ENCODE measurements at places on chromosomes 5 and 9. TPM values are rescaled to one million over a fixed set of nuclear protein-coding genes. Genes with fewer than 3 reads are reported as not detected.

Gene HAVCR2
- 4.5 TPM for total RNA-seq

Gene SARDH
- total RNA-seq, result 4.2 TPM

DNA sequence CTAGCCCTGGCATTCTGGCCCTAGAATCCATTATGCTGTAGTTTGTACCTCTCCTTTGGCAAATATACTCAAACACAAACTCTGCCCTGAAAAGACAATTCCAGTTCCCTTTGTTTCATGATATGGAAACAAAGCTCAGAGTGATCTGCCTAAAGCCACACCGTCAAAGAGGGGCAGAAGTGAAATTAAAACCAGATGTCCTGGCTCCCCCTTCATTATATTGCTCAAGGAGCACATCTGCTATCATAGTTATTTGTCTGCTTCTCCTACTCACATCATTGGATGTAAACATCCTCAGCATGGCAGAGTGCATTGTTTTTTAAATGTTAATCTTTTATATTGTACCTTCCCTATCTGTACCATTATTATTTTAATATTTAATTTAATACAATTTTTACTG lies 266.7 kb upstream of the SMARCA2 start:
- no peak for DNase-seq

DNA sequence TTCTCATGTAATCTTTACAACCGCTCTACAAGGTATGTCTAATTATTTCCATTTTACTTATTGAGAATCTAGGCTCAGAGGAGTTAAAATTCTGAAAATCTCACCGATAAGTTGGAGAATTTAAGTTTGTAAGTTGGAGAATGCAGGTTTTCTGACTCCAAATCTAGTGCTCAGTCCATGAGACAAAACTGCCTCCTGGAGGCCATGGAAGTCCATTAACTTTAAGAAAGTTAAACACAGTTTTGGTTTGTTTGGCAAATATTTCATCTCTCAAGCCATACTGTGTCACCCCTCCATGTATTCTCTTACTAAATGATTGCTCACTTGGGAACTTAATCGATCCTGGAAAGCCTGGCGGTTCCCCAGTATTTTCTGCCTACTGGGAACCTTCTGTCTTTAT lies 52.6 kb downstream of the INIP start:
- DNase-seq, result no peak

DNA sequence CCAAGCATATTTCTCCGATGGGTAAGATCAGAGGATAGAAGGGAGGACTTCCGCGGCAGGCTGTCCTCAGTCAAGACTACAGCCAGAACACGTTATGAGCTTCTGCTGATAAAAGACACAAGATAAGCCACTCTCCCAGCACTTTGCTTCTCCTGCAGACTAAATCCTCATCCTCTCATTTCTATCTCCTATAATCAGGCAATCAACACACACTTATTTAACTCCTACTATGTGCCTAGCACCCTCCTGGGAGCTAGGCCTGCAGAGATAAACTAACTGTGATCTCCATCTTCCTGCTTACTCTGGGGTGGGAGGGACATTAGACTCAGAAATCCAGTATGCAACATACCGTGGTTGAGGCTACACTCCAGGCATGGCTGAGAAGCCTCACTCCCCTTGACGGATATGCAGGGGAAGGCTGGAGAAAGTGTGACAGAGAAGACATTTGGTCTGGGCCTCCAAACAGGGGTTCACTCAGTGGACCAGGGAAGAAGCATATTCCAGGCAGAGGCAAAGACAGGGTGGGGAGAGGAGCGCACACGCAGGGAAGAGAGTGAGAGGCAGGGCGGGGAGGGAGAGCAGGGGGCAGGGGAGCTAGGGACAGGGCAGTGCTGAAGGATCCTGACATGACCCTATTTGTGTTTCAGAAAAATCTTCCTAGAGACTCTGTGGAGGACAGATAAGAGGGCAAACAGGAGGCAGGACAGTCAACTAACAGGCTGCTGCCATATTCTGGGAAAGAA lies 274.1 kb downstream of the DENND1A start:
- no peak for DNase-seq

DNA sequence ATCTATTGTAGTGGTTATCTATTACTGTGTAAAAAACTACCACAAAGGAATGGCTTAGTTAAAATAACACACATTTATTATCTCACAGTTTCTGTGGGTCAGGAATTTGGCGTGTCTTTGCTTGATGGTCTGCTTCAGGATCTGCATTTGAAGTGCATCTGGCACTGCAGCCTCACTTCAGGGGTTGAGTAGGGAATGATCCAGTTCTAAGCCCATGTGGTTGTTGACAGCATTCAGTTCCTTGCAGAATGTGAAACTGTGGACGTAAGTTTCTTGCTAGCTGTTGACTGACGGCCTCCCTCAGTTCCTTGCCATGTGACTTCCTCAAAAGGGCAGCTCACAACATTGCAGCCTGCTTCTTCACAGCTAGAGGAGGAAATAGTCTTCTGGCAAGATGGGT lies 2.1 kb upstream of the OGN start:
- DNase-seq, result no peak

DNA sequence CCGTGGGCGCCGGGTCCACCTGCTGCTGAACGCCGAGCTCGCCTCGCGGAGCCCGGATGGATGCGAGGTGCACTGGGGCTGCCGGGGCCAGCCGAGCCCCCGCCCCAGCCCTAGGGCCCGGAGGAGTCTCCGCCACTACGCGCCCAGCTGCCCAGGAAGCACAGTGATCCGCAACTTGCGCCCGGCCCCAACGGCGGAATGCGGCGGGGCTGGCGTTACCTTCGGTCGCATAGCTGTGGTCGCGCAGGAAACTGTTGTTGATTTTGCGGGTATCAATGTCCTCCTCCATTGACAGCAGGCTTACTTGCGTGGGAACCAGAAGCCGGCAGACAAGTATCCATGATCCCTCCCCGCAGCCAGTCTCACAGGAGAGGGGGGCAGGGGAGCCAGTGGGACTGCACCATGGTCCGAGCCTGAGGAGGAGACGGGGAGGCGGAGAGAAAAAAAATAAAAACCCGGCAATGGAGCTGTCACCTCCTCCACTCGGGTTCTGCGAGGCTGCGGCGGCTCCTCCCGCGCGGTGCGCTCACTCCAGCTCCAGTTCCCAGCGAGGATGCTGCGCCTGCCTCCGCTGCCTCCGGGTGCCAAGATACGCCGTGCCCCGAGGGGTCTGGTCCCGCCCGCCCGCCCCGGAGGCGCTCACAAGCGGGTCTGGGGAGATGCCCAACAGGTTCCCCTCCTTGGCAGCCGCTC lies 628 bp downstream of the PPP2R2B start:
- peak; percentile 53 for DNase-seq

GRCh38 chr9:12812710-12813109 lies 37.9 kb downstream of the LURAP1L start:
- no peak for DNase-seq
